Fibroblast of gingiva (primary cell): ENCODE measurements at places on chromosomes 2 and 18.

DNA sequence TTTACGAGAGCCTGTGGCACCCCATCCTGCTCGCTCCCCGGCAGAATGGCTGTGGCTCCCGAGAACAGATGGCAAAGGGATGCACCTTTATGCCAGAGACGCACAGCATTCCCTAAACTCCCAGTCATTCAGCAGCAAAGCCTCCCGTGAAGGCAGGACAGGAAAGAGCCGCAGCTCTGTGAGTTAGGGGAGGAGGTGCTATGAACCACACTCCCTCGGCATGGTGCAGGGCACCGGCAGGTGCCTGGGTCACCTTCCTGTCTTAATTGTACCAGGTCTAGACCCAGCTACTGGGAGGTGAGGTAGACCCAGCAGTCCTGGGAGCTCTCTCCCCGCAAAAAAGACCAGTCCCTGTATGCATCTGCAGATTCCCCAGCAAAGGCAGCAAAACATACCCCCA is 149.8 kb downstream of the TWIST2 start:
- no peak for DNase-seq

DNA sequence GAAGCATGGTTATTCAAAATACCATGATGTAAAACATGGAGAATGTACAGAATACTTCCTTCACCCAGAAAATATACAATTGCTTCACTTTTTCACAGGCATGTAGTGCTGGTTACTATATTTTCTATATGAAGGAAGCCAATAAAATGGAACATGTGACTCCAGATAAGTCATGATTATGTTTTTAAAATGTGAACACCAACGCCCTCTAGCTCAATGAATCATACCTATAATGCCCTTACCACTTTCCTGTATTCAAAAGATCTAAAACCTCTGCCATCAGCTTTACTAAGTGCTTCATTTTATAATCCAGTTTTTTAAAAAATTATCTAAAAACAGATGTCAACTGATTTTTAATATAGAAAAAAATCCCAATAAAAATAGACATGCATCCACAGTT is 59.9 kb downstream of the SMAD2 start:
- DNase-seq: no peak

- DNase-seq: no peak
Observed at GRCh38 chr2:218363736-218364135, 7.1 kb downstream of the CATIP start.

- no peak for DNase-seq
Observed at GRCh38 chr2:205612636-205613035, 69.7 kb upstream of the NRP2 start.

DNA sequence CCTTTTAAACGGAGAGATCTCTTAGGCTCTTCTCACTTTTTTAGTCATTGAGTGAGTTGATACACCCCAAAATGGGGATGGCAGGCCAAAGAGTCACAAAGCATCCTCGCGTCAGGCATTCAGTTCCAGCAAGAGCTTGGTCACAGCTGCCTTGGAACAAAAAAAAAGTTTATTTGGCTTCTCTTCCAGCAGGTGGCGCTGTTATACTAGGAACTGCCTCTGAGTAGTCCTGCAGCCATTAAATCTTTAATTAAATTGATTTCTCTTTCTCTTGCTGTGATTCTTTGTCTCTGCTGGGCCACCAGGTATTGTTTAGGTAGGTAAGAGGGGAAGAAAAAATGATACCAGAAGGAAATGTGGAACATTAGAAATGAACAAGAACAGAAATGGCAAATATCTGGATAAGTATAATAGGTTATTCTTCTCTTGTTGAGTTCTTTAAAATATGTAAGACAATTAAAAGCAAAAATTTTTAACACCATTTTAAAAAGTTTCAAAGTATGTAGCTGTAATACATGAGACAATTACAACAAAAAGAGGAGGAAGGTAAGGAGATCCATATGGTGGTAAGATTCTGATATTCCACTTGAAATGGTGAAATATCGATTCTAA is 175.1 kb downstream of the GALNT1 start:
- peak; percentile 52 for DNase-seq
